CD4-positive, alpha-beta T cell treated with Interleukin-15 for 4 hours (primary cell): ENCODE measurements at places on chromosomes 12 and 14.

DNA sequence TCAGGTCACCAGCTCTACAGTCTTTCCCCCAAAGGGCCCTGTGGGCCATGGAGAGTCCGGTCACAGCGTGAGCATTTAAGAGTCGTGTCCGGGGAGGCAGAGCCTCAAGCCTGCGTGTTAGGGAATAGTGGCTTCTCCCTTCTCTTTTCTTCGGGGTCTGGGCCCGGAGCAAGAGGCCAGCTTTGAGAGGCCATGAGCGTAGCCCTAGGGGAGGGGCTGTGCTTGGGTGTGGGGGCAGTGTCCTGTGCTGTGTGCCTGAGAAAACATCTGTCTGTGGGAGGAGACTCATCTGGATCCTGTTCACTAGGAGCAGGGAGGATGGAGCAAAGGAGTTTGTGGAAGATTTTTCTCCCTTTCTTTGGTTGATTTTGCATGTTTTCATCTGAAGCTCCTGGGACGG is 5.3 kb downstream of the LRP1-AS start:
- DNase-seq = no peak

DNA sequence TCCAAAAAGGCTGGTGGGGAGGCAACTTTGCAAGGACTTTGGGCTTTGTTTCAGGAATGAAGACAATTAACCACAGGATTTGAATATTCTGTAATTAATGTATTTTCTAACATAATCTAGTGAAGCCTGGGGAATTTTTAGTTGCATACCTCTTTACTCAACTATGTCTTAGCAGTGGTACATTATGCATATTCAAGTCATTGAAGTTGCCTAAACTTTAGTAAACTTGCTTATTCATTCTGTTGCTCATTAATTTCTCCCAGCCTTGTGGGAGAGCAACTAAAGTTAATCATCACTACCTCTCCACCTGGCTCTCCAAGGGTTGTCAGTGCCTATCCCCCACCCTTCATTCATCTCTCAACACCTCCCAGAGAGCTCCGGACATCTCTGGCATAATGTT is 54.2 kb downstream of the IFNG-AS1 start:
- DNase-seq = no peak

DNA sequence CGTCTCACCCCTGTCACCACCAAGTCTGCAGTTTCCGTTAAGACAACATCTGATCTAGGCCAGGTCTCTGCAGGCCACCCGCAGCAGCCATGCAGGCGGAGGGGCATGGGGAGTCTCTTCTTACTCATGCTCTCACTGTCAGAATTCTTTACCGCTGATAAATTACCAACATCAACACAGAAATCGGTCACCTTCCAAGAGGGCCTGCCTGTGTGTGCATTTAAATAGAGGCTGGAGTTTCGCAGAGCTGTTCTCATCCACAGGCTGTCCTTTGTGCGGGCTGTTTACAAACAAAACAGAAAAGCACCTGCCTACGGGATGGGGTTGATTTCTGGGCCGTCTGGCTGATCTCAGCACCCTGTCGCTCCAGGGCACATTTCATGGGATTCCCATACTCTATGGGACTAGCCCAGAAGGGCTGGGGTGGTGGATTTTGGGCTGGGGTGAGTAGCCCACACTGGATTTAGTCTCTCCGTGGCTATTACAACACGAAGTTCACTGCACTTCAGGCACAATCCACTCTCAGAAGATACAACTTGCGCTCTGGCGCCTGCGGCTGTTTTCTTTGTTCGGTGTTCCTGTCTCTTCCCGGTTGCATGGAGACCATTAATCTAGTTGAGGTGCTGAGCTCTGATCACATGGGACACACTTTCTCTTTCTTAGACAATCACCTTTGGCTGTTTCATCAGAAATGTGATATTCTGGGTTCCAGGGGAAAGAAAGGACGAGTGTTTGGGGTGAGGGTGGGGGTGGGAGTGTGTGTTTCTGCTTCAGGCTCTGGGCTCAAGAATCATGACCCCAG is 331.1 kb downstream of the GLT1D1 start:
- DNase-seq = no peak

GRCh38 chr12:132566516-132567131 is 43.8 kb downstream of the LRCOL1 start:
- no peak for DNase-seq

DNA sequence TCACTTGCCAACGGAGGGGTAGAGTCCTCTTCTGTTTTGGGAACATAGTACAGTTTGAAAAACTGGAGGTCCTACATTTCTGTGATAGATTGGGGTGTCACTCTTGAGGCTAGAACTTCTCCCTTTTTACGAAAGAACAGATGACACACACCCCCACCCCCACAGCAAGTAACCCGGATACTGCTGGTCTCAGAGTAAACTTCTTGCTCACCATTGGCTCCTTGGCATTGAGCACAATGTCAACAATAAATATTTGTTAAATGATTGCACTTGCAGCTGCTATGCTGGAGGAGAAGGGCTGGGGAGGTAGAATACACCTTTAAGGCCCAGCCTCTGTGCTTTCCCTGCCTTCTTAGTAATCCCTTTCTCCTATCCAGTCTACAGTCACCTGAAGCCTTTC is 149.8 kb downstream of the TGFB3 start:
- no peak for DNase-seq

GRCh38 chr12:38555620-38556591 is 239.3 kb downstream of the ALG10B start:
- no peak for DNase-seq

DNA sequence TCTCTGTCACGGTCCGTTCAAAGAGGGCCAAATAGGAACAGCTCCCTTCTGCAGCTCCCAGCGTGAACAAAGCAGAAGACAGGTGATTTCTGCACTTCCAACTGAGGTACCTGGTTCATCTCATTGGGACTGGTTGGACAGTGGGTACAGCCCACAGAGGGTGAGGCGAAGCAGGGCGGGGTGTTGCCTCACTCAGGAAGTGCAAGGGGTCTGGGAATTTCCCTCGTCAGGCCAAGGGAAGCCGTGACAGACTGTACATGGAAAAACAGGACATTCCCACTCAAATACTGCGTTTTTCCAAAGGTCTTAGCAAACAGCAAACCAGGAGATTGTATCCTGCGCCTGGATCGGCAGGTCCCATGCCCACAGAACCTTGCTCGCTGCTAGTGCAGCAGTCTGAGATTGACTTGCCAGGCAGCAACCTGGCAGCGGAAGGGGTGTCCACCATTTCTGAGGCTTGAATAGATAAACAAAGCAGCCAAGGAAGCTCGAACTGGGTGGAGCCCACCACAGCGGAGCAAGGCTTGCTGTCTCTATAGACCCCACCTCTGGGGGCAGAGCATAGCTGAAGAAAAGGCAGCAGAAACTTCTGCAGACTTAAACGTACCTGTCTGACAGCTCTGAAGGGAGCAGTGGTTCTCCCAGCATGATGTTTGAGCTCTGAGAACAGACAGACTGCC is 22.7 kb downstream of the SLC38A1 start:
- no peak for DNase-seq

- DNase-seq = no peak
Measured at GRCh38 chr12:109027767-109028166, 6.9 kb upstream of the SVOP start.
